ENCODE measurements at places on chromosomes 2 and 18.

- no peak for DNase-seq
Measured at GRCh38 chr18:71442731-71443141, 1101.4 kb downstream of the CBLN2 start.

GRCh38 chr2:219514196-219514761, at the start of gene ASIC4:
ASIC4 (plus strand) TSS chr2:219514482; CDS start chr2:219514725, 243 bp downstream.
- no peak for DNase-seq

GRCh38 chr2:232437195-232437571, 18.8 kb upstream of the ALPI start:
- no peak for DNase-seq

DNA sequence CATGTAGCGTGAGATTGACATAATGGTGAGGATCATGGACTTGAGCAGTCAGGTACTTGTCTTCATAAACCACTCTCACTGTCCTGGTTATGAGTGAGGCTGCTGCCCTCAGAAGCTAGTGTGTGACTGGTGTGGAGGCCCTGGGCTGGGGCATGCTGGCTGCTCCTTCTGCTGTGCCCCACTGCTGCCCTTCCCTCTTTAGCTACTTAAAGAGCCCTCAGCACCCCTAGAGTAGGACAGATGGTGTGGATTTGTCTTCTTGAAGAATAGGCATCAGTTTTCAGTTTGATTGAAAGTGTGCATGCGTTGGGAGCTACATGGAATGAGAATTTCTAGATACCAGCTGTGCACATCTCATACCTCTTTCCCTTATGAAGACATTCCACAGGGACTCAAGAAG, 15.4 kb downstream of the CPLX4 start:
- DNase-seq, result no peak

- no peak for DNase-seq
Measured at GRCh38 chr18:12750076-12750714, 47.4 kb downstream of the PSMG2 start.
